ENCODE measurements at places on chromosomes 1 and 21.

- DNase-seq: no peak
Observed at GRCh38 chr1:40401473-40402201, 28.1 kb downstream of the SMAP2 start.

- DNase-seq: no peak
Observed at GRCh38 chr1:116031302-116031835, 55.1 kb downstream of the SLC22A15 start.

GRCh38 chr1:1355416-1355815 lies 2.9 kb downstream of the MXRA8 start:
- DNase-seq: no peak

- DNase-seq: no peak
Observed at GRCh38 chr1:216075339-216075738, 347.9 kb downstream of the USH2A start.

DNA sequence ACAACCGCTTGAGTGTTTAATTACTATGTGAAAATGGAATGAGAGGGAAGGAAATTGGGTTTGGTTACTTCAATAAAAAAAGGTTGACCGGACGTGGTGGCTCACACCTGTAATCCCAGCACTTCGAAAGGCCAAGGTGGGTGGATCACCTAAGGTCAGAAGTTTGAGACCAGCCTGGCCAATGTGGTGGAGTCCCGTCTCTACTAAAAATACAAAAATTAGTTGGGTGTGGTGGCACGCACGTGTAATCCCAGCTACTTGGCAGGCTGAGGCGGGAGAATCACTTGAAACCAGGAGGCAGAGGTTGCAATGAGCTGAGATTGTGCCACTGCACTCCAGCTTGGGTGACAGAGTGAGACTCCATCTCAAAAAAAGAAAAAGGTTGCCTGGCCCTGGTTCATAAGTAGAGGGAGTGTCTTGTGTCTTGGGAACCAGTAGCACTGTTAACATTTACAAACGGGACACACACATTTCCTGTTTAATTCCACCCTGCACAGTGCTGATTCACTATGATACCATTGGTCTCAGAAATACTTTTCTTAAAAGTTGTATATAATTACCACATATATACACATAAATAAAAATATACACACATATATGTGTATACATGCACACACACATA lies 27.6 kb upstream of the CLDN14 start:
- no peak for DNase-seq

DNA sequence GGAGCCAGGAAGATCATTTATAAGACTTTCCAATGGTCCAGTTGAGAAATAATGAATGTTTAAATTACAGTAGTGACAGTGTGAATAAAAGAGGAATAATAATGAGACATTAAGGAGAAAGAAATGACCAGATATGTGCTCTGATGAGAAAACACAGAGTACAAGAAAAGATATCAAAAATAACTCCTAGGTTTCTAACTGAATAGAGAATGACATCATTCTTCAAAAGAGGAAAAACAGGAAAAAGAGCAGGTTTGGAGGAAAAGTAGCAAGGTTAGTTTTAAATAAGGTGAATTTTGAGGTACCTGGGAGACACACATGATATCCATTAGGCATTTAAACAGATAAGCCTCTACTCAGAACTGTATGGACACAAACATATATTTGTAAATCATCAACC lies 55.0 kb downstream of the ANKRD13C start:
- no peak for DNase-seq

Data from stimulated activated CD8-positive, alpha-beta memory T cell treated with anti-CD3 and anti-CD28 coated beads, Interleukin-15, amount 100 ng/mL, for 4 hours (primary cell).